ENCODE measurements at places on chromosomes 1 and 21. TPM values are rescaled to one million over a fixed set of nuclear protein-coding genes. Genes with fewer than 3 reads are reported as not detected.

The S100A1 gene
- total RNA-seq, result 2.9 TPM

- H3K4me3 ChIP-seq, result no peak overlapping the region
- H3K27ac ChIP-seq, result no peak overlapping the region
- no peaks in the 10 kb centered on the region for H3K36me3 ChIP-seq
- DNase-seq, result no peak
Measured at GRCh38 chr21:35625576-35625975, 434.8 kb downstream of the SETD4 start.

- no peak for DNase-seq
- H3K36me3 ChIP-seq, result no peaks in the 10 kb centered on the region
- no peaks in the 10 kb centered on the region for H3K4me1 ChIP-seq
- H3K4me3 ChIP-seq, result no peak overlapping the region
- H3K27me3 ChIP-seq, result no peaks in the 10 kb centered on the region
Measured at GRCh38 chr21:43361493-43362296, 65.2 kb downstream of the SIK1 start.

DNA sequence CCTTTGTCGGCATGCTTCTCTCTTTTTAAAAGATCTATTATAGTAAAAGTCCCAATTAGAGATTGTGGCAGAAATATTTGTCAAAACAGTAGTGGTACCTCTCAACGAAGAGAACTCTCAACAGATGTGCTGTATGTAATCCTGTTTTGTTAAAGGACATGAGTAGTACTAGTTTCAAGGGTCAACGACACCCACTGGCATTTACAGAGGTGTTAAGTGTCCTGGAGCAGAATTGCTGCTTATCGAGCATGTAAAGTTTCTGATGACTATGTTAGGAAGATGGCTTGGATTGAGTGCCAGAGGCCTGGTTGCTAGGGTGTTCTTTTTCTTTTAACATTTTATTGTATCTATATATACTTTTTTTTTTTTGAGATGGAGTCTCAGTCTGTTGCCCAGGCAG, 27.1 kb downstream of the CELF3 start:
- H3K4me1 ChIP-seq, result no peaks in the 10 kb centered on the region
- H3K36me3 ChIP-seq, result peaks cover 10% of the 10 kb centered on the region
- H3K4me3 ChIP-seq, result no peak overlapping the region
- no peaks in the 10 kb centered on the region for H3K27me3 ChIP-seq

- no peaks in the 10 kb centered on the region for H3K27me3 ChIP-seq
- no peak overlapping the region for H3K27ac ChIP-seq
- H3K36me3 ChIP-seq, result peaks cover 16% of the 10 kb centered on the region
- no peak overlapping the region for H3K4me3 ChIP-seq
- DNase-seq, result no peak
- H3K4me1 ChIP-seq, result no peaks in the 10 kb centered on the region
Measured at GRCh38 chr1:62457955-62458354, 21.1 kb downstream of the USP1 start.

The ITLN2 gene
- total RNA-seq, result not detected

The KTI12 gene
- 13.1 TPM for total RNA-seq

- H3K4me3 ChIP-seq, result no peak overlapping the region
- no peaks in the 10 kb centered on the region for H3K36me3 ChIP-seq
- no peak overlapping the region for H3K27ac ChIP-seq
- no peak for DNase-seq
Measured at GRCh38 chr1:19969898-19970660, 9.3 kb downstream of the PLA2G2A start.

The HFM1 gene
- 0.39 TPM for total RNA-seq

DNA sequence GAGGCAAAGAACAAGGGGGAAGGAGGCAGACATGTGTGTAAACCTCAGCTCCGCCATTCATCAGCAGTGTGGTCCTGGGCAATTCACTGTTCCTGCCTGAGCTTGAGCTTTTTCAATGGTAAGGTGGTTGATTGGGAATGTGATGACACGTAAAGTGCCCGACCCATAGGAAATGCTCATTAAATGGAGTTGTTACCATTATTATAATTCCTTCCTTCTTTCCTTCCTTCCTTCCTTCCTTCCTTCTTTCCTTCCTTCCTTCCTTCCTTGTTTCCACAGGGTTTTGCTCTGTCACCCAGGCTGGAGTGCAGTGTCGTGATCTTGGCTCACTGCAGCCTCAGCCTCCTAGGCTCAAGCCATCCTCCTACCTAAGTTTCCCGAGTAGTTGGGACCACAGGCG, 4.3 kb downstream of the GPR37L1 start:
- DNase-seq, result no peak
- no peak overlapping the region for H3K4me3 ChIP-seq
- no peaks in the 10 kb centered on the region for H3K36me3 ChIP-seq

- peaks cover 2% of the 10 kb centered on the region for H3K27me3 ChIP-seq
- H3K4me3 ChIP-seq, result no peak overlapping the region
- no peaks in the 10 kb centered on the region for H3K36me3 ChIP-seq
Measured at GRCh38 chr1:5758000-5758858, 234.0 kb downstream of the NPHP4 start.

- no peak overlapping the region for H3K27ac ChIP-seq
- H3K4me1 ChIP-seq, result no peaks in the 10 kb centered on the region
- H3K27me3 ChIP-seq, result peaks cover 12% of the 10 kb centered on the region
- H3K4me3 ChIP-seq, result no peak overlapping the region
- H3K36me3 ChIP-seq, result no peaks in the 10 kb centered on the region
Measured at GRCh38 chr1:33738536-33738935, 125.3 kb upstream of the HMGB4 start.

DNA sequence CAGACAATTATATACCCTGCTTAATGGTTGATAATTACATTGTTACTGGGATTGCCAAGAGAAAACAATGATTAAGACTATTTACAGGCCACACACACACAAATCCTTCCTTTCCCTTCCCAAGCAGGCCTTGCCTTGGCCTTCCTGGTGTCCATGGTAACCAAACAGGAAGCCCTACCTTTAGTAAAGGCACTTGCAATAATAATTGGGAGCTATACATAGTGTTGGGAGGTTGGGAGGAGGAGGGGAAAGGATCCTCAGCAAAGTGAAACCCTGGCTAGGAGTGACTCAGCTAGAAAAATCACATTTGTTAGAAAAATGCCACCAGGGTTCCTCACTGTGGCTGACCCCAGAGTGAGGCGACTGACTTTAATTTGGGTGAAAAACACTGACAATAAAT, 122.3 kb upstream of the ADAR start:
- no peak for DNase-seq
- no peaks in the 10 kb centered on the region for H3K36me3 ChIP-seq
- H3K27me3 ChIP-seq, result peaks cover 3% of the 10 kb centered on the region
- H3K27ac ChIP-seq, result no peak overlapping the region

The GUCA2A gene
- not detected for total RNA-seq

The PADI4 gene
- total RNA-seq, result not detected

The ELF3 gene
- 126 TPM for total RNA-seq

GRCh38 chr1:180640531-180640949, 8.7 kb downstream of the XPR1 start:
- H3K27me3 ChIP-seq, result no peaks in the 10 kb centered on the region
- no peak for DNase-seq
- H3K4me1 ChIP-seq, result no peaks in the 10 kb centered on the region

- H3K27ac ChIP-seq, result no peak overlapping the region
- no peaks in the 10 kb centered on the region for H3K27me3 ChIP-seq
- no peaks in the 10 kb centered on the region for H3K4me1 ChIP-seq
- H3K4me3 ChIP-seq, result no peak overlapping the region
- no peaks in the 10 kb centered on the region for H3K36me3 ChIP-seq
- DNase-seq, result no peak
Measured at GRCh38 chr1:221911714-221912113, 169.8 kb upstream of the DUSP10 start.

DNA sequence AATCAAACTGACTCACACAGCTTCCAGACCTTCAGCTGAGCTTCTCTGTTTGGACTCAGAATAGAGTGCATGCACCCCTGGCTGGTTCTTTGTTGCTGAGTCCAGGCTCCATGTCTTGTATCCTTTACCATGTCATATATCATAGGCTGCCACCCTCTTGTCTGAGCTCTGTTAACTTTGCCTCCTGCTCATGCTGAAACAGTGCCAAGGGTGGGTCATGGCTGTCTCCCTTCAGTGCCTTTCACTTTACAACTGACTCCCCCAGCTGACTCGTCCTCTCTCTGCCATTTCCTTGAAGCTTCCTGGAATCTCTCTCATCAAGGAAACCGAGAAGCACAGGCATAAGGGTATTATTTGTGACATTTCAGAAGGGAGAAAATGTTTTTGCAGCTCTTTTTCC, 885.3 kb downstream of the TTLL7 start:
- H3K36me3 ChIP-seq, result no peaks in the 10 kb centered on the region
- H3K27ac ChIP-seq, result no peak overlapping the region
- no peaks in the 10 kb centered on the region for H3K27me3 ChIP-seq

The MROH7 gene
- not detected for total RNA-seq

Data from Panc1 (cell line).